Adrenal gland (tissue), 19 donors: ENCODE measurements at places on chromosomes 4 and X. TPM values are rescaled to one million over a fixed set of nuclear protein-coding genes. Genes with fewer than 3 reads are reported as not detected.

GRCh38 chr4:65624651-65625050 lies 45.6 kb downstream of the EPHA5 start:
- no peaks in the 10 kb centered on the region for H3K4me1 ChIP-seq
- H3K27ac ChIP-seq: no peak overlapping the region
- DNase-seq: no peak
- no peaks in the 10 kb centered on the region for H3K36me3 ChIP-seq
- H3K4me3 ChIP-seq: no peak overlapping the region

- no peak overlapping the region for H3K27ac ChIP-seq
- no peaks in the 10 kb centered on the region for H3K4me1 ChIP-seq
- H3K27me3 ChIP-seq: no peaks in the 10 kb centered on the region
Observed at GRCh38 chr4:100782356-100782755, 264.5 kb upstream of the EMCN start.

Gene ARR3
- total RNA-seq: not detected

GRCh38 chrX:146055733-146056132 lies 238.1 kb downstream of the SLITRK2 start:
- DNase-seq: no peak
- H3K4me1 ChIP-seq: no peaks in the 10 kb centered on the region
- no peaks in the 10 kb centered on the region for H3K36me3 ChIP-seq
- H3K27ac ChIP-seq: no peak overlapping the region

- H3K27ac ChIP-seq: peak overlapping the region; percentile 7
- H3K27me3 ChIP-seq: no peaks in the 10 kb centered on the region
- DNase-seq: no peak
Observed at GRCh38 chr4:1318488-1319213, 28.4 kb upstream of the UVSSA start.

Gene CRMP1
- 1.1 TPM for total RNA-seq

- H3K27me3 ChIP-seq: no peaks in the 10 kb centered on the region
- no peak overlapping the region for H3K27ac ChIP-seq
- no peak overlapping the region for H3K4me3 ChIP-seq
- H3K4me1 ChIP-seq: no peaks in the 10 kb centered on the region
- no peaks in the 10 kb centered on the region for H3K36me3 ChIP-seq
- no peak for DNase-seq
Observed at GRCh38 chr4:34000356-34000755, 2244.0 kb downstream of the ARAP2 start.
